DMS53 (cell line): ENCODE measurements at places on chromosomes 2 and 18.

- no peak for DNase-seq
These were observed 9.0 kb downstream of the CUL3 start for GRCh38 chr2:224576088-224576715.

DNA sequence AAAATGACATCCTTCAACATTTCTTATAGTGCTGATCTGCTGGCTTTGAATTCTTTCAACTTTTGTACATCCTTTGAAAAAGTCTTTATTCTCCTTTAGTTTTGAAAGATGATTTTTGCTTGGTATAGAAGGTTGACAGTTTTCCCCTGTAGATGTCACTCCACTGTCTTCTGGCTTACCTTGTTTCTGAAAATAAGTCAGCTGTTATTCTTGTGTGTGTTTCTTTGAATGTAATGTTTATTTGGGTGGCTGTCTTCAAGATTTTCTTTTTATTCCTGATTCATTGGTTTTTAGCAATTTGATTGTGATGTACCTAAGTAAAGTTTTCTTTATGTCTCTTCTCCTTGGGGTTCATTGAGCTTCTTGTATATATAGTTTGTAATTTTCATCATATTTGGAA is 47.6 kb downstream of the ACTR3 start:
- no peak for DNase-seq

DNA sequence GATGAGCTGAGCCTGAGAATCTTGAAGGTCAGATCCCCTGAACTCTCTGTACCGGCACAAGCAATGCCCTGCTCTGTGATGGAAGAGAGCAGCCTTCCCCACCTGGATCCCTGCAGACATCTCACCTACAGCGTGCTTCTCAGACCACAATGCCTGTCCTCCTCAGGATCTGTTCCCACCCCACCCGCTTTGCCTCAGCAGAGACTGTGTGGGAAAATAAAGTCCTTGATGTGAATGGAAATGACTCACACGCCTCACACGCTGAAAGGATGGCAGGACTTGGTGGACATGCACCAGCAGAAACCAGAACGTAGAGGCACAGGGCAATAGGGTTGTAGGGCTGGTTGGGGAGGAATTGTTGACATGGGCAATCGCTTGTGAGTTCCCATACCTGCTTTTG is 117.9 kb upstream of the POU3F3 start:
- no peak for DNase-seq

- DNase-seq: no peak
These were observed 746.1 kb upstream of the DDX18 start for GRCh38 chr2:117068371-117068770.

DNA sequence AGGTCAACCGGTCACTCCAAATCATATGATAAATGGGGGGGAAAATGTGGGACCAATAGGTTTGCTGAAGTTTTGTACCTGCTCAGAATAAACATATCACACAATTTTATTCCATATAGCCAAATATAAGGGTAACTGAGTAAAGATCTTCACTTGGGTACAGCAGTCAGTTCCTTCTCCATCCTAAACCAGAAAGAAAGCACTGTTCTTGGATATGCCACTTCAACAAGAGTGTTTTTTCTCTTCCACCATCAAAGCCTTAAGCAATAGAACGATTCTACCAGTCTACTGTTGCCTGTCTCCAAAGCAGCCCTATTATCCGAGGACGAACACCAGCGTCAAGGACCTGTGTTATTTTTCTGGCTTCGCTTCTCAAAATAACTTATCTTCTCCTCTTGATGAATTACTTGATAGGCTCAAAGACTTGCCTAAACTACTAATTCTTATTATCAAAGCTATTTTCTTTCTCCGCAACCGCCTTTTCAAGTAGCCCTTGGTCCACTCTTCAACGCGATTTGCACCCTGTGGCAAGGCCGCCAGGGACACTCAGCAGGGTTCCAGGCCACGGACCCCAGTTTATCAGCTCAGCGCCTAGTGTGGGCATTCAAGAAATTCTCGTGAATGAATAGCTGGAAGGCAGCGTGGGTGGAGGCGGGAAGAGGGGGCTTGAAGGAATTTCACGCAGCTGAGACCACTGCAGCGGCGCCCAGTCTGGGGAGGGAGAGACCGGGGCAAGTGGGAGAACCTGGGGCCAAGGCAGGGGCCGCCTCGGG is 646 bp downstream of the ALS2 start:
- peak; percentile 85 for DNase-seq

DNA sequence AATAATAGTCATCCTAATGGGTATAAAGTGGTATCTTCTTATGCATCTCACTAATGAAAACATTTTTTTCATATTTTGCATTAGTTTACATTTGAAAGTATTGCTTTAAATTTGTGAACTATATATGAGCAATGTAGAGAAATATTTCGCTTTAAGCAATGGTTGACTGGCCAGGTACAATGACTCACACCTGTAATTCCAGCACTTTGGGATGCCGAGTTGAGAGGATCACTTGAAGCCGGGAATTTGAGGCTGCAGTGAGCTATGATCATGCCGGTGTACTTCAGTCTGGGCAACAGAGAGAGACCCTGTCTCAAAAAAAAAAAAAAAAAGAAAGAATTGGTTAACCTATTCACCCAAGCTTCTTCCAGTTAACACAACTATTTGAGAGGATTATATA is 15.1 kb downstream of the ZCCHC2 start:
- no peak for DNase-seq

GRCh38 chr2:43169987-43170386 is 56.4 kb downstream of the ZFP36L2 start:
- peak; percentile 48 for DNase-seq

- no peak for DNase-seq
These were observed 742.6 kb upstream of the HS6ST1 start for GRCh38 chr2:129061069-129061768.

DNA sequence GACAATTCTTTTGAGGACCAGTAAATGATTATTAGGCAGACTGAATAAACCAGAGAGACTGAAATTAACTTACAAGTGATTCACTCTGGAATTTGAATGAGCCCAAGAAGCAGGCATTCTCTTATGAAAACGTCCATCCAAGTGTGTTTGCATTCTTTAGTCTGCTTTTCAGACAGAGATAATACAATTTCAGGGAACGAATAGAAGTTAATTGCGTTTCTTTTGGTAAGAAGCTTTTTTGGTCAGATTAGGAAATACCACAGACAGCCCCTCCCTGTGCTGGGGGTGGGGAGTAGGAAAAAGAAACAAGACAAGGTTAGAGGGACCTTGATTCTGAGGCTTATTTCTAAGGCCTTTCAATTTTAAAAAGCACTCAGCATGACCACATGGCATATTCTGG is 874.4 kb downstream of the SUCLG1 start:
- DNase-seq: no peak

- no peak for DNase-seq
These were observed 7.2 kb downstream of the DTNB start for GRCh38 chr2:25666218-25666617.
